Activated effector memory CD4-positive, alpha-beta T cell treated with anti-CD3 and anti-CD28 coated beads, Interleukin-2, amount 50 U/mL, for 16 hours (primary cell): ENCODE measurements at places on chromosomes 5 and 9.

GRCh38 chr5:176508603-176509002 lies 28.6 kb downstream of the RNF44 start:
- DNase-seq: peak; percentile 8

- DNase-seq: no peak
Measured at GRCh38 chr5:75363726-75364495, 26.9 kb downstream of the HMGCR start.

- DNase-seq: no peak
Measured at GRCh38 chr5:179788193-179788854, 5.5 kb upstream of the LTC4S start.

DNA sequence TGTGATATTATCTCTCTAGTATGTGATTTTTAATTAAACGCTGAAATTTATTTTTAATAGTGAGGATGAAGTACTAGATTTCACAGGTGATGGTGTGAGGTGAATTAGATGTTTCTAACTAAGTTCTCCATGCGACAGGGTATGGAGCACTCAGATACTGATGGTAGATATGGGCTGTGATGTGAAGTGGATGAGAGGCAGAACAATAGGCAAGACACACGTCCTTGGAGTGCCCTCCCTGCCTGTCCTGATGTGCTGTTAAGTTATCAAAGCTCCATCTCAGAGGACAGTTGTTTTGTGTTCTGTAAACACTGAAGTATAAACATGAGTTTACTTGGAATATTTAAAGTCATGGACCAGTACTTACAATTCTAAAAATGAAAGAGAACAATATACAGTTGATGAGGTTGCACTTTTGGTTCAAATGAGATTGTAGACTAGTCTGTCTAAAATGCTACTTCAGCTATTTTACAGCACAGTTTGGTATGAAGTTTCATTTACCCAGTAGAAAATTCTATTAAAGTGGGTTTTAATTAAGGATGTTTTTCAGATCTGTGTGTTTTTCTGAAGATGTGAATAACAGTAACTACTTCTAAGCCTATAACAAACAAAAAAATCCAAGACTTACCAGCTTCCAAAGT lies 64.2 kb downstream of the C7 start:
- no peak for DNase-seq

DNA sequence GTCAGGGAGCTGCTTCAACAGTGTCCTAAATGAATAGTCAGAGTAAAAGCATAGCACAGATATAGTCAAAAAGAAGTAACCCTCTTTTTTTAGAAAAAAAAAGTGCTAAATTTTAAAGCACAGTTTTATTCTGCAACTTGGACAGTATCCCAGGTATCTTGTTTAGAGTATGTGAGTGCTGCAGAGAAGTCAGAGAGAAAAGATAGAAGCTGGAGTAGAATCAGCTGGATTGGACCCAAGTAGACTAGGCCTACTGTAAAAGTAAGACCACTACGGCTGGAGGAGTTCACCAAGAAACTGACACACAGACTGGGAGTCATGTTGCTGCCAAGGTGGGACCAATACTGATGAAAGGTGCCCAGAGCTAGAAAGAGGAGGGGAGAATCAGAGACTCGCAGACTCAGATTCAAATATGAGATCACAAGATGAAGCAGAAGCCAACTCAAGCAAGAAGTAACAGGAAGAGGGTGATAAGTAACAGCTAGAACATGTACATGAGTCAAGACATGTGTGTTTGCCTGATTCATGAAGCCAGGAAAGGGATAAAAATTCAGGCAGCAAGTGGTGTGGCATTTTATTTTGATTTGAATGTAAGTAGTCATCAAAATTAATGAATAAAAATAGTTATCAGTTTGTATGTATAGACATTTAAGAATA lies 25.6 kb upstream of the TUSC1 start:
- no peak for DNase-seq

- no peak for DNase-seq
Measured at GRCh38 chr5:67195406-67196275, 958 bp downstream of the CD180 start.

GRCh38 chr5:36605241-36605640 lies 1.2 kb upstream of the SLC1A3 start:
- no peak for DNase-seq
